CD4-positive, CD25-positive, alpha-beta regulatory T cell (primary cell): ENCODE measurements at places on chromosomes 4 and X.

- DNase-seq: no peak
Measured at GRCh38 chr4:123236606-123237005, 160.0 kb upstream of the SPRY1 start.

DNA sequence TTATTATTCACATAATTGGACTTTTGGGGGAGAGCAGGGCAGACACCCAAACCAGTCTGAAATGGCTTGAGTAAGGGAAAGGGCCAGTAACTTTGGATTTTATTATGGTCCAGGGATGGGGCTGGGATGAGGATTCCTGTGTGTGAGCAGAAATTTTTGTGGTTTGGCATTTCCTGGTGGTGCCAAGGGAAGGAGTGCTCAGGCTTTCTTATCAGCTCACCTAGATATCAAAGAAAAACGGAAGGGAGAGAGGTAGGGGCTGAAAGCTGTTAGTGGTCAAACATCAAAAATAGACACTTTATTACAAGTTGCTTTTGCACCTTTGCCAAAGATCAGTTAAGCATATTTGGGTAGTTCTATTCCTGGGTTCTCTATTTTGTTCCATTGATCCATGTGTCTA, 128.5 kb upstream of the DIPK2B start:
- DNase-seq: no peak

- DNase-seq: no peak
Measured at GRCh38 chrX:104668550-104668949, 102.6 kb downstream of the IL1RAPL2 start.

DNA sequence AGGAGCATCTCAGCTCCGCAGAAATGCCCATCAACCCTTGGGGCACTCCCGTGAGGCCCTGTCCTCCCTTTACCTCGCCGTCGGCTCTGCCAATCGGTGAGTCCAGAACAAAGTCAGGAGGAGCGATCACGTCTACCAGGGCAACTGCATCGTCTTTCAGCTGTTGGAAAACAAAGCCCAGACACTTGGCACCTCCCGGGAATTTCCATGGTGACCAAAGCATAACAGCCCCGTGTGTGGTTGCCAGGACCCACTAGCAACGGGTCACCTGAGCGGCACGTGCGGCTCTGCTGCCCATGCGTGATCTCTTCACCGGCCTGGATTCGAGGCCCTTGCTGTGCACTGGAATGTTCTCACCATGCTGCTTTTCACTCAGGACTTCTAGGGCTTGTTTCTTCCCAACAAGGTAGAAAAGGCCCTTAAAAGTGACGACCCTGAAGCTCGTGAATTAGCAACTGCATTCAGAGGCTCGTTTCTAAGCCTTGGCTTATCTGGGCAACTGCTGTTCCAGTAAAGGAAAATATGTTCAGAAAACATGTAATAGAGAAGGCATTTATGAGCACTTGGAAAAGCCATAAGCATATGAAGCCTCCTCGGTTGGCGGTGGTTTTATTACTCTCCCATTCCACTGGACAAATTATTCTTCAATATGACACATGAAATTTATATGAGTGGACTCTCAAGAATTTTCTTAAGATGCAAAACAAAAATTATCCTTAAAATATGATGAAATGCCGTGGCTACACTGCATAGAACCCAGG, 69.5 kb downstream of the ACOX3 start:
- DNase-seq: no peak

DNA sequence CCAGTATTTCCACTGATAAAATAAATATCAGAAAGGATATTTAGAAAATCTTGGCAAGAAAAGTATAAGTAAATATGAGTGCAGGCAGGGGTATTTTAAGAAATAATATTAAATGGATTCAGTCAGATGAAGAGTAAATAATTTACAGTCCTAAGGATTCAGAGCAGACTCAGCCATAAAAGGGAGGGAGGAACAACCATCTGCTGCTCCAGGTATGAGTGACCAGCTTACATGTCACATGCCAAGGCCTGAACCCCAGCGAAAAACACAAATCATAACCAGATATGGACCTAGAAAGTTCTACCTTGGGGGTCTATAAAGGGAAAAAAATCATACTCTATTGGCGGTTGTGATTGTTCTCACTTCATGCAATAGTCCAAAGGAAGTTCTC, 166.8 kb downstream of the COL4A6 start:
- DNase-seq: no peak

DNA sequence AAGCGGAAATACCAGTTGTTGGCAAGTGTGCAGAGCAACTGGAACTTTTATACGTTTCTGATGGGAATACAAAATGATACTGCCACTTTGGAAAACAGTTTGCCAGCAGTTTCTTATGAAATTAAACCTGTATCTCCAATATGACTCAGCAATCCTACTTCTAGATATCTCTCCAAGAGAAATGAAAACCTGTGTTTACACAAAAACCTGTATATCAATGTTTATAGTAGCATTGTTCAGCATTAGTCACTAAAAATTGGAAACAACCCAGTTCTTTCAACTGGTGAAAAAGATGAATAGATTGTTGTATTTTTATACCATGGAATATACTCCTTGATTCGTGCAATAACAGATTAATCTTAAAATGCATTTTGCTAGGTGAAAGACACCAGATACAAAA, 26.8 kb downstream of the ATP7A start:
- DNase-seq: no peak

- DNase-seq: no peak
Measured at GRCh38 chr4:162102713-162103112, 61.1 kb downstream of the FSTL5 start.

DNA sequence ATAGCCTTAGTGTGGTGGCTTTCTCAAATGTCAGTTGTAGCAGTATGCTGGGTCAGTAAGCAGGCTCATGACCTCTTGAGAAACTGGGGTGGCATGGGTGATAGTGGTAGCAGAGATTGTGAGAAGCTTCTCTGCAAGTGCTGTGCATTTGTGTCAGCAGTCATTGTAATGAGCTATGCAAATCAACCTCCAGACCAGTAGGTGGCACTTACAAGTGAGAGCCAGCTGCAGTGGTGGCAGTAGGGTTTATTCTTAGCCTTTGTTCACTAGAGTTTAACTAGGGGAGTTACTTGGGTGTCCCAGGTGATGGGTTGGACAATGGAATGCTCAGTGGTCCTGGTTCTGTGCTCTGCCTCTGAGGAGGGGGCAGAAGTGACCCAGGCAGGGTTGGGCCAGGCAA, 818.7 kb downstream of the PCDH7 start:
- DNase-seq: no peak

GRCh38 chrX:54087661-54088060, 43.4 kb upstream of the PHF8 start:
- no peak for DNase-seq

- DNase-seq: no peak
Measured at GRCh38 chrX:46991664-46992063, 79.4 kb downstream of the JADE3 start.

- no peak for DNase-seq
Measured at GRCh38 chrX:130049821-130050220, 60.5 kb downstream of the ELF4 start.

DNA sequence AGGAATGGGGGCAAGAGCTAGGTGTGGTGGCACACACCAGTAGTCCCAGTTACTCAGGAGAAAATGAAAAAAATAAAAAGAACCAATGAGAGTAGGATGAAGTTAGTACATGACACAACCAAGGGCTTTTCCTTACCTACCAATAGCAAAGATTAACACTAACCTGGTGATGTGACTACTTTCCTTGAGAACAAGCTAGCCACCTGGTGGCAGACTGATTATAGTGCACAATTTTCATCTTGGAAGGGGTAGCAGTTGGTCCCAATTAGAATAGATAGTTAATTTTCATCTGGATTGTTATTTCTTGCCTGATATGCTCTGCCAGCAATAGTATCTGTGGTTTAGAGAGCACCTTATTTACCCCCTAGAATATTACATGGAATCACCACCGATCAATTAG, 1216.8 kb upstream of the PABPC4L start:
- DNase-seq: no peak

GRCh38 chr4:138890891-138891570, 124.5 kb upstream of the NOCT start:
- no peak for DNase-seq

DNA sequence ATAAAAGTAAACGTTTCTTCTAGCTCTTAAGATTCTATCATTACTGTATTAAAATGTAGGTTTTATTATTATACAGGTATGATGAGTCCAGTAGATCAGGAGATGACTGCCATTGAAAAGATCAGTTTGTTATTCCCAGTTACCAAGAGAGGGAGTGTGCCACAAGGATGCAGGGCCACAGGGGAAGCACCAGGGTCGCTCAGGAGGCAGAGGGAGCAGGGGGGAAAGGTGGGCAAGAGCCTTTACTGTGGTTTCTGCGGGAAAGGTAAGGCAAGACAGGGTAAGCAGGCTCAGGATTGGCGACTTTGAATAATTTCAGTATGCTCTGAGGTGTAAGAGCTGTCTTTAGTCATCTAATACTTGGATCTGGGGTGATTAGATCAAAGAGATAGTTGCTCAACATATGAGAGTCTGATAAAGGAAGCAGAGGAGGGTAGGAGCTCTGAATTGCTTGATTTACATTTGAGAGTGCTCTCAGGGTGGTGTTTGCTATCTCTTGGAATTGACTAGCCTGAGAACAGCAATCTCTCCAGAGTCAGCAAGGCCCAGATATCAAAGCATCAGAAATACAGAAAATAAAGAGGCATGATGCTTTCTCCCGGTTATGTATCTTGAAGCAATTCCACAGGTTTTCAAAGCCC, 86.0 kb downstream of the NDST3 start:
- no peak for DNase-seq

DNA sequence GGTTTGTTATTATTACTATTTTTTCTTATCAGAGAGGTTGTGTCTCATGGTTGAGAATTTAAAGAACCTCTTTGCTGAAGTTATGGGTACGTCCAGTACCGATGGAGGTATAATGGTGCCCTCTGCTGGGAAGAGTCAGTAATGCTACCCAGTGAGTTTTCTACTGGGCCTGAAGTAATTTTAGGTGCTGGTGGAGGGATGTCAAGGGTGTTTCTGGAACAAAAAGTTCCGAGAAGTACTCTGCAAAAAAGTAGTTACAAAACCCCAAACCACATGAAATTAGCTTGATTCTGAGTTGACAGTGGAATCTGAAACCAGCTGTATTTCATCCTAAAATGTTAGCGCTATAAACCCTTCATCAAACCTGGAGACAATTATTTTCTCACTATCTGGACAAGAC, 102.5 kb upstream of the MID1 start:
- peak; percentile 2 for DNase-seq

- DNase-seq: no peak
Measured at GRCh38 chr4:828641-829271, 2.8 kb upstream of the CPLX1 start.

- no peak for DNase-seq
Measured at GRCh38 chr4:146291313-146291712, 77.0 kb downstream of the REELD1 start.

DNA sequence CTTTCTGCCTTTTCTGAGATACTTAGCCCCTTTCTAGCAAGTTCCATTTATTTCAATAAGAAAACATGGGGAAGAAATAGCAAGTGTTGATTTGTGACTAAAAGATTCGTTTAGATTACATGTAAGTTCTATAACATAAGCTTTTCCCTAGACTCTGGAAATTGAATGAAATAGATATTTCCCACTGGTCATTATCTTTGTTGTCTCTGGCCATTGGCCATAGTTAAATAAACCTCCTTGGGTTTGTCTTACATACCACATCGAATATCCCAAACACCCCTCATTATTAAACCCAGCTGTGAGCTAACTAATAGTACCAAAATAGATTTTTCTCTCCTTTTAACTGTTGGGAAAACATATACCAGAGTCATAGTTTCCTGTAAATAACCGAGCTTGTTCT, 534.8 kb downstream of the IQCM start:
- no peak for DNase-seq

- no peak for DNase-seq
Measured at GRCh38 chr4:147139455-147140198, 194.0 kb upstream of the TTC29 start.

GRCh38 chr4:171342646-171343045, 470.6 kb upstream of the GALNTL6 start:
- DNase-seq: no peak

- peak; percentile 35 for DNase-seq
Measured at GRCh38 chr4:184824081-184824775, 1.5 kb downstream of the ACSL1 start.
